GM10248 (cell line): ENCODE measurements at places on chromosomes 3 and 15.

DNA sequence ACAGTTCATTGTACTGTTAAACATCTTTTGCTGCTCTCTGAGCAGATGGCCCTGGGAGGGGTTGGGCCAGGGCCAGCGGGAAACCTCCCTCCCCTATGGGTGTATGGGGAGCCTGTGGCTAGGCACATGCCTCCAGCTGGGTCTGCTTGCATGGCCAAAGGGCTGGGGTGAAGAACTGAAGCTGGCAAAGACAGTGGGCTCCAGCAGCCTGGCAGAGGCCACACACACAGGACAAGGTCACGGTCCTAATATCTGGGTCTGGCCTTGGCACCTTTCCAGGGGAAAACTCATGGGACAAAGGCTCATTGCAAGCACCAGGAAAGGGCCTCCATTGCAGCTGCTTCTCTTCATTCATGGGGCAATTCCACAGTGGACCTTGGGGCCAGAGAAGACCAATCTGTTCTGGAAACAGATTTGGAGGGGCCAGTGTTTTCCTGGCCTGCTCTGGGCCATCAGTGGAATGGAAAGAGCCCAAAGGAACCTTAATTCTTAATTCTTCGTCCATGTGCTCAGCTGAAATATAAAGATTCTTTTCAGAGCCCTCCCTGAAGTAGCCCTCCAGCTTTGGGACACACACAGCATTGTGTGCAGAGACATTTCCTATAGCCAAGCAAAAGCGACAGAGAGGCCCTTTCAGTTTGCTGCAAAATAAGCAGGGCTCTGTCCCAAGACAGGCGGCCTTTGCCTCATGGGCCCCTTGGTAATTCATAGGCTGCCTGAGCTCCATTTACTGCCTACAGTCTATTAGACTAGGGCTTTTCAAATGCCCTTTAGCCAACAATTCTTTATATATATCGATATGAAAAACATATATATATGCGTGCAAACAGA is 11.3 kb upstream of the LIMD1 start:
- DNase-seq = no peak

- peak; percentile 57 for DNase-seq
These were observed 69.2 kb upstream of the COL6A5 start for GRCh38 chr3:130276203-130276803.

GRCh38 chr3:115808244-115808643 is 184.9 kb downstream of the GAP43 start:
- DNase-seq = no peak

DNA sequence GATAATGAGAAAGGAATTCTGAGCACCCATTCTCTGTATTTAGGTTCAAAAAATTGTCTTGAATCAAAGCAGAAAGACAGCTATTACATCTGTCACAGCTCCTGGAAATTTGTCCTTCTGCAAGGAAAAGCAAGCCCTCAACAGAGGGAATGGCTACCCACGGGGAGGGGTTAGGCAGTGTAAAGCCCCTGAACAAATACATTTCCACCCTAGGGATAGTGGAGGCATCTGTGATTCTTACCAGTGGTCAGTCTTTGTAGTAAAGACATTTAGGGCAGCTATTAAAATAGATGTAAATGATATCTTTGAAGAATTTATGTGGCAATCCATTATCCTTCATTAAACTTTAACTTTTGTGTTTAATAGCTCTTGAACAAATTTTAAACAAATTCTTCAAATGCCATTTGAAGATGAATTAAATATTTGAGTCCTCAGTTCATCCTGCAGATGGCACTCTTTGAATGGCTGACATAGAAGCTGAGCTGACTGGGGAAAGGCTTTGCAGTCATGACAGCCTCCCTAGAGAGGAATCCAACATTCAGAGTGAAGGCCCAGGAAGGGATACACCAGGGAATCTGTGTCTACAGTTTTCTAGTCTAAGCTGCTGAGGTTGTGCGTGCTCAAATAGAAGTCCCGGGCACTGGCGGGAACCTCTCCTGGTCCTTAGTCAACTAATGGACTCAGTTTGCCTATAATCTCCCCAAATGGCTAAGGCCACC is 359.7 kb upstream of the ROPN1 start:
- peak; percentile 47 for DNase-seq

- peak; percentile 72 for DNase-seq
These were observed 19.1 kb downstream of the GPR160 start for GRCh38 chr3:170056710-170057454.

DNA sequence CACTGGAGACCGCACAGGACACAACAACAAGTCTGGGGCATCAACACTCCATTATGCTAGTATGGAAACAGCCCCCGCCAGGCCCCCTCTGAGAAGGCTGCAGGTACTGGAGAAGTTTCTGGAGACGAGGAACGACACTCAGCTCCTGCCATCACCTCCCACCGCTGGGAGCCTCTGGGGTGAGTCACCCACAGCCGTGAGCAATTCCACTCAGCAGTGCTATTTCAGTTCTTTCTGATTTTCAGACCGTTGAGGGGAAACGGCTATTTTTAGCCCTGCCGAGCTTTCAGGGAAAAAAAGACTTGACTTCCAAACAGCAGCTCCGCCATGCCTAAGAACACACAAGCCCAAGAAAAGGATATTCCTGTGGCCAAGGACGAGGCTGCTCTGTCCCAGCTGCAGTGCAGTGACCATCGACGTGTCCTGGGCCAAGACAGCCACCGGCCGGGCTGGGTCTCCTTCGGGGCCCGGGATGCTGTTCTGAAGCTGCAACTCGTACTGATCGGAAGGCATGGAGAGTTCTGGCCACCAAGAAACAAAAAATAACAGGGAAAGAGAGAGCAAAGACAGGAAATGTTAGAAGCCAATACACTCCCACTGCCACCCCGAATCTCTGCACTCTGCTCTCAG is 40.8 kb downstream of the NUP210 start:
- DNase-seq = no peak

- DNase-seq = no peak
These were observed 26.9 kb upstream of the ZMAT3 start for GRCh38 chr3:179098388-179099077.

GRCh38 chr3:50261505-50261904 is 7.4 kb upstream of the SEMA3B start:
- DNase-seq = no peak

GRCh38 chr3:196603683-196604082 is 35.2 kb downstream of the FBXO45 start:
- no peak for DNase-seq

GRCh38 chr15:52277575-52277974 is 18.0 kb downstream of the MYO5C start:
- no peak for DNase-seq

DNA sequence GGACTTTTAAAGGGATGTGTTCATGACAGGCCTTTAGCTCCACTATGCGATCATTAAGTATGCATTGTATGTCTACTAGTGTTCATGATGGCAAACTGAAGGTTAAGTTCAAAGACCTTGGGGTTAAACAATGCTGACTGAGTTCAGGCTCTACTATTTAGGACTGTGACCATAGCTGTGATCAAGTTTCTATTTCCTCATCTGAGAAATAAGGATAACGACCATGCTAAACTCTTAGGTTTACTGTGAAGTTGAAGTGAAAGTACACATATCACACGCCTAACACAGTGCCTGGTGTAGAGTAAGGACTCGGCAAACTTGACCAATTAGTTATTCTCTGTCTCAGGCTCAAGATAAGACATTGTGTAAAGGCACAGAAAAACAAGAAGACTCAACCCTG is 243.2 kb downstream of the MBNL1 start:
- peak; percentile 28 for DNase-seq

DNA sequence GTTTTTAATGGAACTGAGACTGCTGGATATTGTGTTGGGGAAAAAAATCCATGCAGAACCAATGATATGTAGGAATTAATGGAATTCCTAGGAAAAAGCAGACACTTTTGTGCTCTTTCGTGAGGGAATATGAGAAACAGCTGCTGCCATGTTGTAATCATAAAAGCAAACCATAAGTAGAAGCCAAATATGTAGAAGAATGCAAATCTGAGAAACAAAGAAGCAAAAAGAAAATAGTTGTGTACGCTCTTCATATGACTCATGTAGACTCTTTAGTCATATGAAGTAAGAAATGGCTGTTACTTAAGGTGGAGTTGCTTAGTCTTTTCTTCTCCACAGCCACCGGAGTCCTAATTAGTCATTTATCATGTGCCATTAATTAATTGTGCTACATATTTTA is 298.6 kb upstream of the ZNF717 start:
- DNase-seq = no peak

DNA sequence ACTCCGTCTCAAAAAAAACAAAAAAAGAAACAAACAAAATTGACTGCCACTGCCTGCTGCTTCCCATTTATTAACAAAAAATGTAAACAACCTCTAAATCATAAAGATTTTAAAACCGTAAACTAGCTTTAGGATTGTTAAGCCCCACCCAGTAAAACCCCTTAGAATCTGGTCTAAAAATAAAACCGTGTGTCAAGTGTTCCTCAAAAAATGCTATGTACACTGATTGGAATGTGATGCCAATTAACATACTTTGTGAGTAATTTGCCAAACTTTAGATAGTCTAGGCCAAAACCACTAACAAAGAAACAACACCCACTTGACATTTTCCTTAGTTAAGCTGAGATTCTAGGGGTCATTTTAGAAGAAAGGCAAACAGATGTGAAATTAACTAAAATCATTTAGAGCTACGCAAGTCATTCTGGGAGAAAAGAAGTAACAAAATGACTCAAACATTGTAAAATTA is 5.3 kb downstream of the RAF1 start:
- DNase-seq = no peak

DNA sequence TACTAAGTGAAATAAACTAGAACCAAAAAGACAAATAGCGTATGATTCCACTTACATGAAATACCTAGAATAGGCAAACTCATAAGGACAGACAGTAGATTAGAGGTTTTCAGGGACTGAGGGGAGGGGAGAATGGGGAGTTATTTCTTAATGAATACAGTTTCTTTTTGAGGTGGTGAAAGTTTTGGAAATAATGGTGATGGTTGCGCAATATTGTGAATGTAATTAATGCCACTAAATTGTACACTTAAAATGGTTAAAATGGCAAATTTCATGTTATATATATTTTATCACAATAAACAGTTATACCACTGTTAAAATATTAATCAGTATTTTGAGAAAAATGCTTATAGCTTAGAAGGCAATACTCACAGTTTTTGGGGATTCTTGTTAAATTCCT is 11.0 kb downstream of the UBE2E1 start:
- DNase-seq = no peak

DNA sequence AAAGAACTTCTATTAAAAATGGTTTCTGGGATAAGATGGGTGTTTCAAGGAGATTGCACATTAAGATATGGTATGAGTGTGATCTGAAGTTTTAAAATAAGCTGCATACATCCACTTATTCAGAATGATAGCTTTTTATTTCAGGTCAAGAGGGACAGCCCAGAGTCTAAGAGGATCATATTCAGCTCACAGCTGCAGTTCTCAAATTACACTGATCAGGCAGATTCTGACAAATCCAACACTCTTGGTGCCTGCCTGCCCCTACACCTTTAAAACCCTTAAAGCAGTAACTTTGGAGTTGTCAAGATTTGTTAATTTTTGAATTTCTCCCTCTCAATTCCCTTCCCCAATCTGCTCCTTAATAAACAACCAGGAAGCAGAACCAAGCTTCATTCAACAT is 9.1 kb upstream of the TMEM87A start:
- no peak for DNase-seq

GRCh38 chr3:10977892-10978510 is 14.5 kb upstream of the SLC6A1 start:
- no peak for DNase-seq

- no peak for DNase-seq
These were observed 622.8 kb upstream of the AGTR1 start for GRCh38 chr3:148074946-148075345.

GRCh38 chr15:80433836-80434235 is 29.7 kb downstream of the ARNT2 start:
- no peak for DNase-seq

- peak; percentile 45 for DNase-seq
These were observed 20.6 kb upstream of the USP3 start for GRCh38 chr15:63483521-63484371.

DNA sequence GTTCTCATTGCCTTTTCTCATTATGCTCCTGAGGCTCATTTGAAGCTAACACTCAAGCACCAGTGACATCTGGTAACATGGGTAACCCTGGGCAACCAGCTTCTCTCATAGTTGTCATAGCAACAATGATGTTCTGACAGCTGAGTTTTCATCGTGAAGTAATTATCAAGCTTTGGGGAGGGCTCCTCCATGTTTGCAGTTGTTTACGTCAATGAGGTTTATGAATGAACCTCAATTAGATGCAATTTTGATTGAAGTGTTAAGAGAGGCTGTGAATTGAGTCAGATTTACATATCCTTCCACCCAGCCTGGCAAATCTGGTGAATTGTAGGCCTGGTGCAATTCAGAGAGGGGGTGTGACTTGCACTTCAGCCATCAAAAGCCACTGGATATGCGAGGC is 119.3 kb upstream of the CHD2 start:
- DNase-seq = no peak

DNA sequence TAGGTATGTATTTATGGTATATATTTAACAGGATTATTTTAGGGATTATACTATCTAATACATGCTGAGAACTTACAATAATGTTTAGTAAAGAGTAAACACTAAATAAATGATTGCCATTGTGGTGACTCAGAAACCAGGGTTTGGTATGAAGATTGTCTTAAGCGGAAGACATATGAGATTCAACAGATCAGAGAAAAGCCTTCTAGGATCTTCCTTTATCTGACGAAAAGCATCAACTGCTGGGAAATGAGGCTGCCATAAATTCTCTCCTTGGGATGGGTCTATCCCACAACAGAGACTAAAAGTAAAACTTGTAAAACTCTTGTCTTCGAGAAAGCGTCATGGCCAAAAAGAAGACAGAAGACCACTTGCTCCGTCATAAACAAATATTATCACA is 1352.2 kb upstream of the EPHA6 start:
- DNase-seq = no peak

DNA sequence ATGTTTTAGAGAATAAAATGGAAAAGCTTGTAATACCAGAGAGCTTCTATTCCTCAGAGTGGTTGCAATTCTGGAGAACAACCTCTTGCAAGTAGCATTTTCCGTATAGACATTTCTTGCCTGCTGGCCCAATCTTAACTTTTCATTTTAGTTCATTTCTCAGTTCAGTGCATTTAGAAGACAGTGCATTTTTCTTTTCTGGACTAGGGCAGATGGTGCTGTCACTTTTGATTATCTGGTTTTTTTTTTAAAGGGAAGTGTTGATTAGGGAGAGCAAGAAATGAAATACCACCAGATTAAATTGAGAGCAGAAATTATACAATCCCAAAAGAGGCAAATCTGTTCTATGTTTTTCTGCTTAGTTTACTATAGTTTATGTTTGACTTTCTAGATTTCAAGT is 172.7 kb downstream of the GHSR start:
- DNase-seq = no peak

GRCh38 chr3:43023746-43024145 is 44.6 kb downstream of the GASK1A start:
- no peak for DNase-seq

DNA sequence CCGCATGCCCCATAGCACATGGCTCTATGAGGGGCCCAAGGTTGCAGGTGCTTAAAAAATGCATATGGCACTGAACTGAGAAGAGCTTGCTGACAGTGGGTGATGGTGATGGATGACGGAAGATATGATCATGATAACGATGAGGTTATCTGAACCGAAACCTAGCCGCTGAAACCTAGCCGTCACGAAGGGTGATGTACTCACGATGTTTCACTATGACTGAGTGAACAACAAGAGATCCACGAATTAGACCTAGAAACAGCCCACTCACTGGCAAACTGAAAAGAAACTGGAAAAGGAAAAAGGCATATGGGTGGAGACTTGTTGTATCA is 57.6 kb upstream of the BCL6 start:
- peak; percentile 46 for DNase-seq

- no peak for DNase-seq
These were observed 70.0 kb downstream of the DHX30 start for GRCh38 chr3:47872916-47873315.
